Ascending aorta (tissue), 2 donors: ENCODE measurements at places on chromosomes 5 and 9.

DNA sequence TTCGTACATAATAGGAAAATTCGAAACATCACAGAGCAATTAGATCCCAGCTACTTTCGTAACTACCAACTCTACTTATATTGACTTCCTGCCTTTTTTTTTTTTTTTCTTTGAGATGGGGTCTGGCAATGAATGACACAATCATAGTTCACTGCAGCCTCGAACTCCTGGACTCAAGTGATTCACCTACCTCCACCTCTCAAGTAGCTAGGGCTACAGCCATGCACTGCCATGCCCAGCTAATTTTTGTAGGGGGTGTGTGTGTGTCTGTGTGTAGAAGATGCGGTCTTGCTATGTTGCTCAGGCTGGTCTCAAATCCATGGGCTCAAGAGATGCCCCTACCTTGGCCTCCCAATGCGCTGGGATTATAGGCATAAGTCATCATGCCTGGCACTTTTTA is 5.8 kb upstream of the PAIP2 start:
- DNase-seq: no peak

GRCh38 chr9:127796852-127797370 is 5.8 kb upstream of the FPGS start:
- DNase-seq: no peak

DNA sequence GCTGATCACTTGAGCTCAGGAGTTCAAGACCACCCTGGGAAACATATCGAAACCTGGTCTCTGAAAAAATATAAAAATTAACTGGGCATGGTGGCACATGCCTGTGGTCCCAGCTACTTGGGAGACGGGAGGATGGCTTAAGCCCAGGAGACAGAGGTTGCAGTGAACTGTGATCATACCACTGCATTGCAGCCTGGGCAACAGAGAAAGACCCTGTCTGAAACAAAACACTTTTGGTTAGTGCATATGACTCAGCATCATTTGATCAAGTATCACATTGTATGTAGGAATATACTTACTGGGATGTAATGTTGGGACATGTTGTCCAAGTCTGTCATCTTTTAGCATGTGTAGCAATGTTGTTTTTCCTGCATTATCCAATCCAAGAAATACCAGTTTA is 12.0 kb downstream of the SAR1B start:
- no peak for DNase-seq

GRCh38 chr5:107809201-107810034 is 138.7 kb upstream of the EFNA5 start:
- DNase-seq: no peak

DNA sequence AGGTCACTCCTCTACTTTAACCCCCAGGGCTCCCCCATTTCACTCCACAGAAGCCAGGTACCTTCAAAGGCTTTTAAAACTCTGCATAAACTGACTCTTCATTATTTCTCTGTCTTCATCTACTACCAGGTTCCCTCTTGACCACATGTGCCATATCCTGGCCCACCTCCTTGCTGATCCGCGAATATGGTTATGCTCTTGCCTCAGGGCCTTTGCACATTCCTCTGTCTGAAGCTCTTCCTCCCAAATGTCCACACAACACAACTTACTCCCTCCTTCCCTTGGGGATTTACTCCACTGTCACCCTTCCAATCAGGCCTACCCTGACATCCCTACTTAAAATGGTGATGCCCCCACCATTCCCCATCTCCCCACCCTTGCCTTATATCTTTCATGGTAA is 134.6 kb upstream of the ANKRD55 start:
- DNase-seq: no peak

DNA sequence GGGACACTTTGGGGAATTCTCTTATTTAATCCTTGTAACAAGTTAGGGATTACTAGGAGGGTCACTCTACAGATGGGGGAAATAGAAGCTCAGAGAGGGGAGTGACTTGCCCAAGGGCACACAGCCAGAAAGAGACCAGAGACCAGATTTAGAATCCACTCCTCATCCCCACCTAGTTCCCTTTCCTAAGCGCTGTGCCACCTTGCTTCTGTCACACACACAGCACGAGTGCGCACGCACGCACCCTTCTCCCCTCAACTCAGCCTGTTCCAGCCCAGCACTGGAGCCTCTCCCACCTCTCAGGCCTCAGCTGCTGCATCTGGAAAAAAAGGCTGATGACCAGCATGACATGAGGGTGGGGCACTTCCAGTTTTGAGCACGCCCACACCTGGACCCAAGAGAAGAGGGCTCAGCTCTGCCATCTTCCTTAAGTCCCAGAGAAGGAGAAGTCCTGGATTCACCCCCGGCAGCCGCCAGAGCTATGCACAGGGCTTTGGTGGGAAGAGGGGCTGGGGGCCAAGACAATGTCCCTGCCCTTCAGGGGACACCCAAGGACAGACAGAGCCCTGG is 18.5 kb downstream of the NR5A1 start:
- DNase-seq: no peak

GRCh38 chr9:127949827-127950512 is 12.3 kb upstream of the DPM2 start:
- DNase-seq: no peak
